ENCODE measurements at places on chromosomes 5 and 9. TPM values are rescaled to one million over a fixed set of nuclear protein-coding genes. Genes with fewer than 3 reads are reported as not detected.

LMX1B gene
- not detected for polyA plus RNA-seq

SPINK6 gene
- polyA plus RNA-seq, result not detected

- DNase-seq, result no peak
Observed at GRCh38 chr5:100690036-100690560, 154.9 kb downstream of the FAM174A start.

GRCh38 chr5:117131048-117131679, 556.5 kb upstream of the SEMA6A start:
- no peak for DNase-seq

INSYN2B gene
- 6.8 TPM for polyA plus RNA-seq
